ENCODE measurements at places on chromosomes 7 and 10. TPM values are rescaled to one million over a fixed set of nuclear protein-coding genes. Genes with fewer than 3 reads are reported as not detected.

The MRLN gene
- not detected for total RNA-seq

The FAM25C gene
- total RNA-seq = not detected

The KLF14 gene
- total RNA-seq = not detected

The ARHGAP22 gene
- 28.9 TPM for total RNA-seq

The NOS3 gene
- total RNA-seq = 4.3 TPM

The CYP3A4 gene
- total RNA-seq = not detected

The NPVF gene
- not detected for total RNA-seq

The DNTT gene
- not detected for total RNA-seq

The SLC16A12 gene
- 3.6 TPM for total RNA-seq

The SERPINE1 gene
- 1,155 TPM for total RNA-seq

The RAB19 gene
- total RNA-seq = not detected

The WEE2 gene
- not detected for total RNA-seq

The OR6B1 gene
- not detected for total RNA-seq

The C7orf57 gene
- total RNA-seq = not detected

The GALNT11 gene
- 34.3 TPM for total RNA-seq

The TAF5 gene
- 5.5 TPM for total RNA-seq

The FMC1 gene
- 12.1 TPM for total RNA-seq

The GPR26 gene
- not detected for total RNA-seq

The GALNT17 gene
- under 0.01 TPM for total RNA-seq

The NME8 gene
- not detected for total RNA-seq

The RALA gene
- total RNA-seq = 15.3 TPM

The TRPV6 gene
- not detected for total RNA-seq

The CYP2C18 gene
- not detected for total RNA-seq

The HSPA12A gene
- total RNA-seq = 4.7 TPM

The KLLN gene
- 0.30 TPM for total RNA-seq

The RAMP3 gene
- not detected for total RNA-seq

The CHCHD1 gene
- 47.4 TPM for total RNA-seq

The CARD11 gene
- total RNA-seq = 0.84 TPM

The LIPM gene
- total RNA-seq = not detected

The METTL27 gene
- 2.9 TPM for total RNA-seq

The SLC35B4 gene
- total RNA-seq = 10.9 TPM

The FRAT2 gene
- 3.7 TPM for total RNA-seq

The TNS3 gene
- total RNA-seq = 49.9 TPM

Data from bronchus fibroblast of lung (primary cell).